ENCODE measurements at places on chromosomes 3 and 15.
A peak's percentile ranks its signal among the peaks of the same experiment; 100 is the strongest.

DNA sequence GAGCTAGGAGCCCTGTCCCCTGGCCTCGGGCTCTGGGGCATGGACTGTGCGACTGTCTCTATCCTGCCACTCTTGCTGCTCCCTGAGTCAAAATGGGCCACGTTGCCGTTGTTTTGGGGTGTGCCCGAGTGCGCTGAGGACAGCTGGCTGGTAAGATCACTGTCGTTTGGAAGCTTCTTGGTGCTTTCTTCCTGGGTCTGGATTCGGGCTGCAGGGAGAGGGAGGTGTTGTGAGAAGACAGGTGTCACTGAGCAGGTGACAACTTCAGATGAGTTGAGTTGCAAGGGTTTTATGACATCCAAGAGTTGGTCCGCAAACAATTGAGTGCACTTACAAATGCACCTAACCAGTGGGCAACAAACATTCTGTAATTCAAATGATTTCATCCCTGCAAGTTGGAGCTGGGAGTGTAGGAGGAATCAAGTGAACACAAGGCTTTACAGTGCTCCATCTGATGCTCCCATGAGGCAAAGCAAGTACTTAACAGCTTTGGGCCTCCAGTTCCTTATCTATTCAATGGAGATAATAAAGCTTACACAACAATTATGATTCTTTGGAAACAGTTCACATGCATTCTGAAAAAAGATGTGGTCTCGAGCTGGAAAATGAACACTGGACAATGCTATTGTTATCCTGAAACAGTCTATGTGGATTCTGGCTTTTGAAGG is 11.0 kb upstream of the STARD5 start:
- no peak for DNase-seq

DNA sequence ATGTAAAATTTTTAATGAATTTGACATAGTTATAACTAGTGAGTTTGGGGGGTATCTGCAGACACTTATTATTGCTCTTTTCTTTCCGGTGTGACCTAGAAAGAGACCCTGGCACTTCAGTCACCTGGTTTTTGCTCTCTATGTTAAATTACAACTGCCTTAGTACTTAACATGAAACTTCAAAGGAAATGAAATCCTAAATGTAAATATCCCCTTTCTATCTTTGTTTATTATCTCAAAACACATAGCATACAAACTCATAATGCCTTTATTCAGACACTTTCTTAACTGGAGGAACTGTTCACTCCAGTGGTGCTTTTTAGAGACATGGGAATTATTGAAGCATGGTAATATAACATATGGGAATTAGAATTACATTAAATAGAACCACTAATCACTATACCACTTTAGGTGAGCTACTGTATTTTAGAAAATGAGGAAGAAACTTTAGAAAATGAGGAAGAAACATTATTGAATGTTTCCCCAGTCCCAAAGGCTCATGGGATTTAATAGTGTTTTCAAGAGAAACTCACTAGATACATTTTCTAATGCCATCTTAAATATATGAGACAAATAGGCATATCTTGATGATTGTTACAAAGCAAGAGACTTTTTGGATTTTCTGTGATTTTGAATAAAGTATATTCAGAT is 119.5 kb upstream of the MLF1 start:
- no peak for DNase-seq

DNA sequence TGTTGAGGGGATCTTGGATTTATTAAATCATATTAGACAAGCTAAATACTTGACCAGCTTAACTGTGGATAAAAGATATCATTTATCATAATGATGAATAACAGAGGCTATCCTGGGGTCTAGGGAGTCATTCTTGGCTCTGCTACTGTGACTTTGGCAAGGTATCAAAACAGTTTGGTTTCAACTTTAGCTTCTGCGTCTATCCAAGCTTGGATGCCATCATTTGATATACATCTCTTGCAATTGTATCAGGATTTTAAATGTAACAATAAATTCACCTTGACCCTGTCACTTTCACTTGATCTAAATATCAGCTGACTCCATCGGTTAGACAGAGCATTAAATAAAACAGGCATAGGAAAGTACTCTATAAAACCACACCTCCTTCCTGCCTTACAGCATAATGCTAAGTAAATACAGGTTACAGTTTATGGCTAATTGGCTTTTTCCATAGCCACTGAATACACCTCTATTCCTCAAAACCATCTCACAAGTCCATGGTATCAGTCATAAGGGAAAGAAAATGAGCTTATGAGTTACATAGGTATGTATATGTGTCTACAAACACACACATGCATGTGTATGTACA is 262.9 kb downstream of the CTNNB1 start:
- DNase-seq = no peak

- DNase-seq = no peak
Measured at GRCh38 chr3:165103616-165104015, 25.3 kb upstream of the SI start.

- no peak for DNase-seq
Measured at GRCh38 chr3:54515441-54516213, 393.3 kb downstream of the CACNA2D3 start.

DNA sequence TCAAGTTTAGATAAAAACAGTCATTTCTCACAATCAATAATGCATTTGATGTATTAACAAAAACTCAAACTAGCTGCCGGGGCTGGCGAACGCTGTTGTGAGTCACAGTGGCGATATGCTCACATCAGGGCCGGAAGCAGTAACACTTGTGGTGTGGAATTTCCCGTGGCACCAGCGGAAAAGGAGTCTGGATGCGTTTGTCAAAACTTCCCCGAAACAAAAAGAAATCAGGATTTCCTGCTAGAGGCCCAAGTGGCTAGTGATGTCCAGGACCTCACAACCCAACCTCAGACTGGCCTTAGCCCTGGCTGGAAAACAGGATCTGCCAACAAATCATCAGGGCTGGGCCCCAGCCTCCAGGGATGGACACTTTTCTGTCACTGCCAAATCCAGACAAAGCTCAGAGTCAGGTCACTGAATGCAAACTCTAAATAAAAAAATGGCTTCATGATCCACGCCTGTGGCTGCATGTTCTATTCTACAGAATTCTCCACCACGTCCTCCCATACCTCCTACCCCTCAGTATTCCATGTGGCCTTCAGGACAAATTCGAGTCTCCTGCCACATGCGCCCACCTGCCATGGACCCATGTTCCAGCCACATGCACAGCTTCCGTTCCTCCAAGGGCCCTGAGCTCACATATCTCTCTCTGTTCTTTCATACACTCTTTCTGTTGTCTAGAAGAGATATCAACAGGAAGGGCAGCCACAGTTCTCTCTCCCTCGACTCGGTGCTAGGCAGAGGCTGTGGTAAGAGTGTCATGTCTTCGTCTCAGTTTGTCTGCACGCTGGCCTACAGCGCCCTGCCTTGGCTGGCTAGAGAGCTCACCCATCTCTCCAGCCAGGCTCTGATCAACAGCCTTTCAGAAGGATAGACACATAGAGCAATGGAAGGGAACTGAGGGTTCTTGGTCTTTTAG is 35.4 kb downstream of the EHD4 start:
- no peak for DNase-seq

GRCh38 chr3:150237490-150237889 is 170.6 kb upstream of the TSC22D2 start:
- DNase-seq = peak; percentile 84

- DNase-seq = no peak
Measured at GRCh38 chr3:123376451-123377242, 72.2 kb downstream of the ADCY5 start.

DNA sequence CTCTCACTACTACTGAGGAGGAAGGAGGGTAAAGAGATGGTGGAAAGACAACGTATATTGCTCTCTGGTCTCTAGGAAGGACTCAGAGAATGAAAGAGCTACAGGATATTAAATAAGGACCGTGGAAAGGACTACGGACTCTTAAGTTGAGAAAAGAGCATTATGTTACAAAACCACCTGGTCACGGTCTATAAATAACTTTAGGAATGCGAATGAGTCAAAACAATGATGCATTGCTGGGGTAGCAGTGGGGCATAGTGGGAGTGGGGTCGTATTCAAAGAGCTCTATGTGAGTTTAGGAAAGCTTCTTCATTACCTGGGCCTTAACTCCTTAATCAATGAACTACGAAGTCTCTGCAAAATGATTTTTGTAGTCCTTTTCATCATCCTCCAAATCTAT is 295.7 kb upstream of the SOX14 start:
- no peak for DNase-seq

DNA sequence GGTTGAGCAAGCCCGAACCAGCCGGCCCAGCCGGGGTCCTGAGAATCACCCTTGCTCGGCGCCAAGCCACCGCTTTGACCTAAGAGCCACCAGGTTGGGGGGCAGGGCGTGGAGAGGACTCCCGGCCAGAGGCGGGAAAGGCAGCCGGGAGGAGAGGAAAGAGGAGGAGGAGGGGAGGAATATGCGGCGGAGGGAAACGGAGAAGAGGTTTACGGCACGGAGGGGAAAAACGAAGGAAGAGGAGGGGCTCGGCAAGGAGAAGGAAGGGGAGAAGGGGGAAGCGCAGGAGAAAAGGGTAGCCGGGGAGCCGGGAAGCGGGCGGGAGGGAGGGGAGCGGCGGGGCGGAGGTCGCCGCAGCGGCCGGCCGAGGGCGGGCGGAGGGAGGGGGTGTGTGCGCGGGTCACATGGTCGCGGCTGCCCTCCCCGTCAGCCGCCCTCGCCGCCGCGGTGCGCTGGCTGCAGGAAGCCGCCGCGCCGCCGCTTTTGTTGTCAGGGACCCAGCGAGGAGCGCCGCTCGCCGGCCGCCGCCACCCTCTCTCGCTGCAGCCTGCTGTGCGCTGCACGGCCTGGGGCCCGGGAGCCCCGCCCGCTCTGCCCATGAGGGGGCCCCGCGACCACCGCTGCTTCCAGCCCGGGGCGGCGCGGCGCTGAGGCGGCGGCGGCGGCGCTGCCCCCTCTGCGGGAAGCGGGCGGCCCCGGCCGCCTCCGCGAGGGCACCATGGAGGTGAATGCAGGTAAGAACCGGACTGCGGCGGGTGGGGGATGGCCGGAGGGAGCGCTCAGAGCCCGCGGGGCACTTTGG is at the start of gene NR1D2:
NR1D2 (plus strand) TSS at position 426 of the 802 bp plus-strand sequence; CDS start at position 719, 293 bp downstream.
- peak; percentile 85 for DNase-seq

GRCh38 chr15:101813803-101814534 is 2.0 kb downstream of the OR4F15 start:
- DNase-seq = peak; percentile 25

- no peak for DNase-seq
Measured at GRCh38 chr3:64053581-64053980, 30.3 kb upstream of the PSMD6 start.

- no peak for DNase-seq
Measured at GRCh38 chr3:35640190-35641165, 1.2 kb downstream of the ARPP21 start.

Measured in EL (cell line).